ENCODE measurements at places on chromosomes 5 and 9. TPM values are rescaled to one million over a fixed set of nuclear protein-coding genes. Genes with fewer than 3 reads are reported as not detected.

POLR3G gene
- total RNA-seq: 27.1 TPM

TBCA gene
- 196 TPM for total RNA-seq

- peaks cover 16% of the 10 kb centered on the region for H3K27me3 ChIP-seq
- H3K4me3 ChIP-seq: no peak overlapping the region
- DNase-seq: no peak
- H3K4me1 ChIP-seq: no peaks in the 10 kb centered on the region
- H3K27ac ChIP-seq: no peak overlapping the region
- no peaks in the 10 kb centered on the region for H3K36me3 ChIP-seq
Observed at GRCh38 chr9:38445154-38446043, 21.1 kb upstream of the IGFBPL1 start.

GRCh38 chr9:126131066-126132010, 195.3 kb upstream of the MVB12B start:
- H3K4me3 ChIP-seq: no peak overlapping the region
- peaks cover 22% of the 10 kb centered on the region for H3K27me3 ChIP-seq
- no peaks in the 10 kb centered on the region for H3K36me3 ChIP-seq
- H3K27ac ChIP-seq: no peak overlapping the region
- H3K4me1 ChIP-seq: no peaks in the 10 kb centered on the region

DNA sequence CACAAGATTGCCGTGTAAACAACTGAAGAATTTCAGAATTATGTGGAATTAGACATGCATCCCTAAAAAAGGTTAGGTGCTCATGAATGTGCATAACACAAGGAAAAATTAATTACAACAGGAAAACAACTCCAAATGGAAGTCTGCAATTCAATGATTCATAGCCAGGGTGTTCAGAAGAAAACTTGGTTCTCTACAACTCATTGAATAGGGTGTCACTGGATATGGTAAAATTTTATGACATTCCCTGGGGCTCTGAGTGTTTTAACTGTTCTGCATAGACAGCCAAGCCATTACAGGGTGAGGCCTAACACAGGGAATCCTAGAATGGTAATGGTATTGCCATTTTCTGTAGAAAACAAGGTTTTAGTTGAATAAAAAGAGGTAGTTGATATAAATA, 24.4 kb upstream of the ZSWIM6 start:
- no peak overlapping the region for H3K4me3 ChIP-seq
- H3K27ac ChIP-seq: no peak overlapping the region
- peaks cover 7% of the 10 kb centered on the region for H3K27me3 ChIP-seq
- DNase-seq: no peak
- H3K36me3 ChIP-seq: no peaks in the 10 kb centered on the region
- H3K4me1 ChIP-seq: peaks cover 18% of the 10 kb centered on the region

IL9 gene
- not detected for total RNA-seq

GRCh38 chr5:174073122-174073660, 27.7 kb downstream of the NSG2 start:
- no peaks in the 10 kb centered on the region for H3K36me3 ChIP-seq
- H3K27ac ChIP-seq: no peak overlapping the region
- H3K27me3 ChIP-seq: no peaks in the 10 kb centered on the region
- no peaks in the 10 kb centered on the region for H3K4me1 ChIP-seq
- DNase-seq: no peak

GRCh38 chr5:96396878-96397277, 36.2 kb downstream of the PCSK1 start:
- H3K4me3 ChIP-seq: no peak overlapping the region
- no peaks in the 10 kb centered on the region for H3K4me1 ChIP-seq
- peaks cover 17% of the 10 kb centered on the region for H3K27me3 ChIP-seq
- H3K36me3 ChIP-seq: no peaks in the 10 kb centered on the region
- no peak overlapping the region for H3K27ac ChIP-seq
- DNase-seq: no peak

GPR151 gene
- total RNA-seq: not detected

GRCh38 chr5:148820461-148821395, 5.7 kb upstream of the ADRB2 start:
- H3K36me3 ChIP-seq: no peaks in the 10 kb centered on the region
- no peak overlapping the region for H3K27ac ChIP-seq
- peaks cover 4% of the 10 kb centered on the region for H3K4me1 ChIP-seq
- no peak overlapping the region for H3K4me3 ChIP-seq
- no peak for DNase-seq
- H3K27me3 ChIP-seq: peaks cover 5% of the 10 kb centered on the region

GRCh38 chr5:35598707-35599370, 18.8 kb upstream of the SPEF2 start:
- H3K27me3 ChIP-seq: peaks cover 22% of the 10 kb centered on the region
- DNase-seq: no peak
- no peaks in the 10 kb centered on the region for H3K36me3 ChIP-seq

PCDH1 gene
- total RNA-seq: 0.87 TPM

DNA sequence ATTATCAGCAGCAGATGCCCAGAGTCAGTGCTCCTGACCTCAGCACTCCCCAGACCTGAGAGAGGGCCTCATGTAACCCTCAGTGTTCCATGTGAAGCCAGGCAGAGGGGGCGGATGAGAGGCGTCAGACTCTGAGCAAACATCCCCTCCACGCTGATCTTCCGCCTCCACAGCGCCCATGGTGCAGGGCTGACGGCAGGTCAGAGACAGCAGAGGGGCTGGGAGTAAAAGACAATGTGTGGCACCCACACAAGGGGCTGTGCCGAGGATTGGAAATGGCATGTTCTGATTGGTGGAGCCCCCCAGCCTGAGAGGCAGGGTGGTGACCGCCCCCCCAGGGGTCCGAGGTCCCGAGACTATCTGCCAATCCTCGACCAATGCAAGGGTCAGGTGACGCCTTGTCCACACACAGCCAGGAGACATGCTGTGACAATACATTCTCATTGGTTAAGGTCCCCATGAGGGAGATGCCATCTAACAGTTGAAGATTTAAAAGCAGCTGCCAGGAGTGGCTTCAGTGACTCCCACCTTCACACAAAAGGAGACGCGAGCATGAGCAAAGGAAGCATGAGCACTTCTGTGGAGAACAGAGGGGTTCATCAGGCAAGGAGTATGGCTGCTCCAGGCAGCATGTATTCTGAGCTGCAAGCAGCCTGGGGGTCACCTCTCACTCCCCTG, 19.3 kb upstream of the SLC25A51 start:
- no peak overlapping the region for H3K27ac ChIP-seq
- H3K36me3 ChIP-seq: no peaks in the 10 kb centered on the region
- H3K4me1 ChIP-seq: peaks cover 2% of the 10 kb centered on the region
- no peaks in the 10 kb centered on the region for H3K27me3 ChIP-seq
- H3K4me3 ChIP-seq: no peak overlapping the region
- DNase-seq: no peak
